PC-3 (cell line): ENCODE measurements at places on chromosomes 12 and 14.

DNA sequence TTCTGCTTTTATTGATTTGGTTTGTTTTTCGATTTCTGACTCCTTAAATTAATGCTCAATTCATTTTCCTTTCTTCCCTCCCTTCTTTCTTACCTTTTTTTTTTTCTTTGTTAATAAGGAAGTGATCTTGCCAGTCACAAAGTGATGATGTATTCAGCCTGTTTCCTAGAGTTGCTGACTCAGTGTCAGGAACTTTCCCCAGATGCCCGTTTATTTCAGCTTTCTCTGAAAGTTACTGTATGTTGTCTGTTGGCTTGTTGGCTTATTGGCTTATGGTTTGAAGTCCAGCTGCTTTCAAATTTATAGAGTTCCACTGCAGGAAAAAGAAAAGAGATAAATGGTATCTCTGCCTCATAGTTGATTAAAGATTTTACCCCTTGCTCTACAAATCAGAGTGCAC, 12.4 kb upstream of the SLC6A15 start:
- DNase-seq, result peak; percentile 16

DNA sequence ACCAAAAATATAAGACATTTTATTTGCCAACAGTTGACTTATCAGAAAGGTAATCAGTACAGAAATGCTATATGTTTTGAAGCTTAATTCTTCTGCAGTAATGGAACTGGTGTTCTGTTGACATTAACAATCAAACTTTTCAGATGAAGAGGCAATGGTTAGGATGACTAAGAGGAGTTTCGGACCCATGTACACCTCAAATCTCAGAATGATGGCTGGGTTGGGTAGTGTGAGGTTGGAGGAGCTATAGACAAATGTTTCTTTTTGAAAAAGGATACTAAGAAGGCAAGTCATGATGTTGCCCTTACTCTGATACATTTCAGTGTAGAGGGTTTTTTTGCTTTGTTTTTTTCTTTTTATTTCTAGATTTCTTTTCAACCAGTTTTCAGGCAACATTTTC, 66.9 kb downstream of the KNTC1 start:
- DNase-seq, result no peak

DNA sequence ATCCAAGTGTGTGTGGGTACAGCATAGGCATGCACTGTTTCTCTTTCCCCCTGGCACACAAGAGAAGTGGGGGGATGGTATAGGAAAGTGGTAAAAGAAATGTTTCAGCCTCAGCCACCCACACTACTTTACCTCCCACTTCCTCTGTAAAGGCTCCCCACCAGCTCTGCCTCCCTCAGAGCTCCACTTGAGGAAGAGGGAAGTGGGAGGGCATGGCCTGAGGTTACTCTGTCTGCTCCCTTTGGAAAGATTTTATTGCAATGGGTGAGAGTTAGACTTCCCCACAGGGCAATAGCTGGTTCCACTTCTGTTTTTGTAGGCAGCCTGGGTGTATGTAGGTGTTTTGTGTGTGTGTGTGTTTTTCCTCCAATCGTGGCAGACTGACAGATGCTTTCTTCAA, 145.3 kb downstream of the SSPN start:
- no peak for DNase-seq

DNA sequence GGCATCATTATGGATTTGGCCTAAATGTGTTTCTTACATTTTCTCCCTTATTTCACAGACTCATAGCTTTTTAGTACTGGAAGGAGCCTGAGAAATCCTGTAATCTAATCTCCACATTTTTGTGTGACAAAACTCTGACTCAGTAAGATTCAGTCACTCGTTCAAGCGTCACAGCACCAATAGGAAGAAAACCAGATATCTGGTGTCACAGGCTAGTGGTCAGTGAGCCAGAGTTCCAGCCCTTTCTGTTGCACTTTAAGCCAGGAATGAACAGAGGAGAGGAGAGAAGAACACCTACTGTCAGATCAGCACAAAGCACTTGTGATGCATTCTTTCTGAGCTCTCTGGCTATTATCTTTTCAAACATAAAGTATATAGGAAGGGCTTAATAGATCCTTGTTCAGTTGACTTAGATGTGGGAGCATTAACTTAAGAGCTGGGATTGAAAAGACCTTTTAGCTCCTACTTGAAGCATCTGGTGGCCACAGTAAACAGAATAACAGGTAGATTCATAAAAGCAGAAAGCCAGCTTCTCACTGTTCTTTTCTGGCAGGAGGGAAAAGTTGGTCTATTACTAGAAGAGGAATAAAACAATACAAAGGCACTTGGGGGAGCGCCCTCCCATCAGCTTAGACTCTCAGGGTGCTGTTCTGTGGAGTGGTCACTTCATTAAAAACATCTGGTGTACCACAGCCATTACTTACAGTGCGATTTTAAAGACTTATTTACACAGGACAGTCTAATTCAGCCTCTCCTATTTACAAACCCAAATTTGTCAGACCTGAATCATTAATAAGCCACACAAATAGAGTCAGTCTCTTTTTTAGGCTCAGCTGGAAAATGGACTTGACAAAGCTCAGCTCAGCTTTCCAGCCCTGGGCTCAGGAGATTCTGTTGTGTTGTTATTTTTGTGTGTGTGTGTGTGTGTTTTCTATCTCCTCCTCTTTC, 12.2 kb upstream of the NID2 start:
- peak; percentile 96 for DNase-seq

GRCh38 chr12:76031081-76031413, 529 bp downstream of the PHLDA1 start:
- peak; percentile 31 for DNase-seq

DNA sequence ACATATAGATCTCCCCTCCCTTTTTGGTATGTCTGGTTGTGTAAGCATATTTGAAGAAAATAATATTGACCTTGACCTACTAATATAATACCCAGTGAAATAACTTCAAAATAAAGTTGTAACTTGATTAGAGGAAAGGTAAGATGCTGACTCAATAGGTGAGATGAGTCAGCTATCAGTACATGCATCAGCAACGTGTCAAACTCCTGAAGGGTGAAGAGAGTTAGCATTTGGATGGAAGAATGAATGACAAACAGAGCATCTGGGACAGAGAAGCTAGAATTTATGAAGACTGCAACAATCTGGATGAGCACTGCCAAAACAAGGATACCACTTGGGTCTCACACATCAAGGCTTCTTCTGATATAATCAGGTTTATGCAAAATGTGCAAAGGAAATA, 74.9 kb downstream of the PPP2R5E start:
- peak; percentile 78 for DNase-seq

GRCh38 chr12:67540920-67541624, 107.5 kb upstream of the DYRK2 start:
- DNase-seq, result no peak

DNA sequence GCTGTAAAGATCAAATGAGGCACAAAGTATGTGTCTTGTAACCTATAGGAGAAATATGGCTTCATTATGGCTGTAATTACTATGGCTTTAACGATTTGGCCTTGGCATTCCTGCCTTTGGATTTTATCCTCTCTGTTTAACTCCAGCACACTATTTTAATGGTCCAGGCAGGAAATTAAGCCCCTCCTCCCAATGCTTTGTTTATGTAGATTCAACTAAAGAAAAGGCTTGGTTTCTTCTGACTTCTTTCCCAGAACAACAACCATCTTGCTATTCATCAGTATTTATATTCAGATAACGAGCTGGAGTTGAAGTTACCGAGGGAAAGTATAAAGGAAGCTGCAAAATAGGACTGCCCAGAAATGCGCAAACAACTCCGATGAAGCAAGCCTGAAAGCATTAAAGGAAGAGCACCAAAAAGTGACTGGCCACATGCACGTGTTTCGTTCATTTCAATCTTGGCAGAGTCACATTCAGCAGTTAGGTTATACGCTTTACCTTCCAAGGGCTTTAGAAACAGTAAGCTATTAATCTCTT, 104.6 kb downstream of the NELL2 start:
- no peak for DNase-seq
